Activated CD4-positive, CD25-positive, alpha-beta regulatory T cell (primary cell): ENCODE measurements at places on chromosomes 2 and 18.

- no peak for DNase-seq
Observed at GRCh38 chr18:63409301-63409700, 13.0 kb downstream of the VPS4B start.

- no peak for DNase-seq
Observed at GRCh38 chr2:9100080-9100876, 96.8 kb upstream of the MBOAT2 start.

GRCh38 chr2:122156176-122156890, 400.9 kb downstream of the TSN start:
- DNase-seq: no peak

- DNase-seq: no peak
Observed at GRCh38 chr2:28150236-28150915, 242.3 kb upstream of the FOSL2 start.

DNA sequence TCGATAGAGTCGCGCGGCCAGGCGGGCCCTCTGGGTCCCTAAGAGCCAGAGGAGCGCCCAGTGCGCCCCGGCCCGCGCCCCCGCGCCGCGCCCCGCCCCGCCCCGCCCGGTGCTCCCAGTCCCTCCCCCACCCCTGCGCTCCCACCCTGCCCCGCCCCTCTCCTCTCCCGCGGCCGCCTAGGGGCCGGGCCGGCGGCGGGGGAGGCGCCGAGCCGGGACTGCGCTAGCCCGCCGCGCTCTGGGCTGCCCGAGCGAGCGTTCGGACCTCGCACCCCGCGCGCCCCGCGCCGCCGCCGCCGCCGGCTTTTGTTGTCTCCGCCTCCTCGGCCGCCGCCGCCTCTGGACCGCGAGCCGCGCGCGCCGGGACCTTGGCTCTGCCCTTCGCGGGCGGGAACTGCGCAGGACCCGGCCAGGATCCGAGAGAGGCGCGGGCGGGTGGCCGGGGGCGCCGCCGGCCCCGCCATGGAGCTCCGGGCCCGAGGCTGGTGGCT, at the start of gene GPC1:
Gene GPC1 (plus strand): TSS at position 207 of the 491 bp plus-strand sequence. CDS start 256 bp downstream, at position 463.
- DNase-seq: no peak

DNA sequence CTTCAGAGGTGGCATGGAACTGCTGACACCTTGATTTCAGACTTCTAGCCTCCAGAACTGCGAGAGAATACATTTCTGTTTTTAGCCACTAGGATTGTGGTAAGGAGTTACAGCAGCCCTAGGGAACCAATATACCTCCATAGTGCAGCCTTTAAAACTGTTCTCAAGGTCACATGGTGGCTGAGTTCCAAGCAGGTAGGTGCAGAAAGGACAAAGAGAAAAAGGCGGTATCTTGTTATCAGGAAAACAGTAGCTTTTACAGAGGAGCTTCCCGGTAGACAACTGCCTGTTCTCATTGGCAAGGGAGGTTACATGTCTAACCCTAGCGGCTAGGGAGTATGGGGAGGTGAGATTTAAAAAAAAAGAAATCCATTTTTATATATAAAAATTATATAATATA, 96.2 kb upstream of the BCL2L11 start:
- DNase-seq: no peak

- DNase-seq: no peak
Observed at GRCh38 chr2:130766711-130767407, 11.5 kb downstream of the AMER3 start.

DNA sequence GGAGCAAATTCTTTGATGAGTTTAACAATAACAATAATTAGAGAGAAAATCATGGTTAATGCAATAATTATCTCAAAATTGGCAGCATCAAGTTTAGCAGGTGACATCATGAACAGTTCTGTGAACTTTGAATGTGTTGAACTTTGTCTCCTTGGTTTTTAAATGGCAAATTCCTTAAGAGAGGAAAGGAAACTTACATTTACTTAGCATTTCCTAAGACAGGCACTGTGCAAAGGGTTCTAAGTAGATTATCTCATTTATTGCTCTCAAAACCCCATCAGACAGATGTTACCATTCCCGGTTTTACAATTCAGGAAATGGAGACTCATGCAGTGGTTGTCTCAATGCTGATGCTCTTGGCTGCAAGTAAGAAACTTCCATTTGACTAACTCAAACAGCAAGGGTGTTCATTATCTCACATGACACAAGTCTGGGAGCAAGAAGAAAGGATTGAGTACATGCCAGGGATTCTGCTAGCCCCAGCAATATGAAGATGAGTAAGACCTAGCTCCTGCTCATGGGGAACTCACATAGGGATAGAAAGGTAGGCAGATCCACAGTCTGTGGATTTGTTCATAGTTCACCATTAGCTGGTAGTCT, 81.3 kb upstream of the ITGA6 start:
- no peak for DNase-seq

DNA sequence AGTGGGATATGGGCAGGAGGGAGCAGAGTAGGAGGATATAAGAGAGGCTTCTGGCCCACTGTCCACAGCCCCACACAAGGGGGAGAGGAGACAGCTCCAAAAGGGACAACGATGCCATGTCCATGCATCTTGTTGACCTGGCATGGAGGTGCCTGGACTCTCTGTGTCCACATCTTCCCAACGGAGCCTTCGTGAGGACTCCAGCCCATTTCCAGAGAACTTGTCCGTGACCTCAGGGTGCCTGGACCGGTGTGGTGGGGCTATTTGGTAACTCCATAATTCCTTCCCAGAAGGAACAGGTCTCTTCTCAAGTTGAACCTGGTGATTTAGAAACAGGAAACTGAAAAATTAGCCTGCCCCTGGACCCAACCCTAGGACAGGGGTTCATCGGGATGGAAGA, 133.9 kb downstream of the CYP26B1 start:
- DNase-seq: no peak

- no peak for DNase-seq
Observed at GRCh38 chr2:232386740-232387450, 8.3 kb downstream of the ALPP start.

GRCh38 chr18:33928231-33928630, 296.5 kb downstream of the NOL4 start:
- no peak for DNase-seq

- no peak for DNase-seq
Observed at GRCh38 chr2:241469746-241470145, 38.6 kb downstream of the STK25 start.

GRCh38 chr2:62956651-62957050, 94.0 kb upstream of the OTX1 start:
- no peak for DNase-seq

GRCh38 chr18:34600158-34600557, 109.9 kb upstream of the DTNA start:
- no peak for DNase-seq

DNA sequence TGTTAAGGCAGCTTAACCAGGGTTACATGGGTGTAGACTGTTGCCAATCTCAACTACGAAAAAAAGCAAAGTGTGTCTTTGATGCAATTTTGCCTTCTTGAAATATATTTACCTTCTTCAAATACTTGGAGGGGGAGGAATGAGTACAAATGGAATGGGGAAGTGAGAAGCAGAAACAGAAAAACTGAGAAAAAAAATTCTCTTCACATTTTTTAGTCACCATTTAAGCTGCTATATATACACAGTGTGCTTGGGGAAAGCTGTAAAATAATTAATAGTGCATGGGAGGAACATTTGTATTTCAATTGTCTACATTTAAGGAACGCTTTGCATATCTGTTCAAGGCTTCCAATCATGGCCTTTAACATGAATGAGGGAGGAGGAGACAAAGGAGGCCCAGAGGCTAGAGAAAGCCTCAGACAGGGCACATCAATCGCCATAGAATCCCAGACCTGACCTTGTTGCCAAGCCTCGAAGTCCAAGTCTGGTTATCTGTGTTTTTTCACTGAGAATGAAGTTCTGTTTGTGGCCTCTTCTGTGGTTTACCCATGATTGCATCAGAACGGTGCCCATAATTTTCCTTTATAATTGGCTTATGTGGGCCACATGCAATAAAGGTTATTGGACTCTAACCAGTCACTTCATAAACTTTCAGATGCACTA, 158.6 kb downstream of the PIK3C3 start:
- DNase-seq: no peak

DNA sequence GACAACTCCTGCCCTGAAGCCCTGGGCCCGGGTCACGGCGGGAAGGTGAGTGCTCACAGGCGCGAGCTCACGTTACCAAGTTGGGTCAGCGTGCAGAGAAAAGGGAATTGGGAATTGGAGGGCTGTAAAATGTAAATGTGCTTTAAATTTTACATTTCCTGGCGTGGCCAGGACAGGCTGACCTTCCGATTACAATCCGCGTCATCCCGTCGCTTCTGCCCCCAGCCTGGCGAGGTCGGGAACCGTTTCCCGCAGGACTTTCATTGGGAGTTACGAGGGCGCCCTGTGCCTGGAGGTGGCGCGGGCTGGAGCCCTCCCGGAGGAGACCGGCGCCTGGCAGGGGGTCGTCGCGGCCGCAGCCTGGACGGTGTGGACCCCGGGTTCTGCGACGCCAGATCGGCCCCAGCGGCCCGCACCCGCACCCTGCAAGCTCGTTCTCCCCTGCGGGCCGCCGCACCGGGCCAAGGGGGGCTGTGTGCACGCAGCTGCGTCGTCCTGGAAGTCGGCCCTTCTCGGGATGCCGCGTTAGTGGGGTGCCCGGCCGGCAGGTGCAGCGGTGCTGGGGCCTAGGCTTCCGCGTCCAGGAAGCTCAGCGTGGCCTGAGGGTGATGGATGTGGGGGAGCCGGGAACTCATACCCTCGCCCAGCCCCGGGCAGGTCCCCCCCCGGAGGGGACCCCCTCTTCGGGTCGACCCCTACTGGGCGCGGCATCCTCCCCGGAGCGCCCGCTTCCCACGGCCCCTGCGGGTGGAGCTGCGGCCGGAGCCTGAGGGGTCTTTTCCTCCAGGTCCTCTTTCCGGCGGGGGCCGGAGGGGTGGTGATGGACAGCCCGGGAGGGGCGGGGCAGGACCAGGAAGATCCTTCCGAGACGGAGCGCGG, 63.9 kb downstream of the LRRFIP1 start:
- peak; percentile 38 for DNase-seq

- DNase-seq: no peak
Observed at GRCh38 chr2:230939066-230939591, 14.1 kb upstream of the GPR55 start.

DNA sequence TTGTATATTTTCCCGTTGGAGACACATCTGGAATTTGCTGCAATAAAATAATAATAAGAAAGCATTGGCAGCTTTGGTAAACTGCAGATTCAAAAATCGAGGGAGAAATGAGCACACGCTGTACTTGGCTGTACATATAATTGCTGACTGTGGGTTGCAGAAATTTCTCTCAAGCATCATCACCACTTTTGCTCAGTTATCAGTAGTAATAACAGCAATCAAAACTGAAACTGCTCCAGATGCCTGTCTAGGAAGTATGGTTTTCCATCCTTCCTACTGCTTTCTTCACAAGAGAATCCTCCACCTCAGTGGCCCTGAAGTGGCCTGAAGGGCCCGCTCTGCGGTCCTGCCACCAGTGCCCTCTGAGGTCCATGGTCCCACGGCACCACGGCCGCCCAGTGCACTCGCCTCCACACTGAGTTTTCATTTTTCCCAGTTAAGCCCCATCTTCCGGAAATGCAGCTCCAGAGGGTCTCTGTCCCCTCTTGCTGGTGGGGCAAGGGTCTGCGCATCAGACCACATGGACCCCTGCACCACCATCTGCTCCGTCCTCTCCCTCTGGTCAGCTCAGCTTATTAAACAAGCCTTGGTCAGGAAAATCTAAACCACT, 3.9 kb downstream of the DUSP28 start:
- no peak for DNase-seq

DNA sequence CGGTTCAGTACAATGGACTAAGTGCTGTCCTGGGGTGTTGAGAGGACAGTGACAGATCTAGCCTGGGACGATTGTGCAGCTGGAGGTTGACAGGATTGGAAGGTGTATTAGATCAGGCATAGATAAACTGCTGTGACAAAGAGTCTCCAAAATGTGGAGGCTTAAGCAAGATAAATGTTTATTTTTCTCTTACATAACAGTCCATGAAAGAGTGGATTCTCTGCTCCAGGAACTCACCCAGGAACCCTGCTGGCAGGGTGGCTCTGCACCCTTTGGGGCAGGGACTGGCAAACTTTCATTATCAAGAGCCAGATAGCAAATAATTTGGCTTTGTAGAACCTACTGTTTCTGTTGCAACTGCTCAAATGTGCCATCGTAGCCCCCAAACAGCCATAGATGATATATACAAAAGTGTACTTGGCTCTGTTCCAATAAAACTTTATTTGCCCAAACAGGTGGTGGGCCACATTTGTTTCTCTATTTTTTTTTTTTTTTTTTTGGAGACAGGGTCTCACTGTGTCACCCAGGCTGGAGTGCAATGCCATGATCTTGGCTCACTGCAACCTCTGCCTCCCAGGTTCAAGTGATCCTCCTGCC, 9.7 kb downstream of the HRH4 start:
- no peak for DNase-seq

GRCh38 chr2:56450772-56451171, 267.0 kb downstream of the CCDC85A start:
- DNase-seq: no peak

DNA sequence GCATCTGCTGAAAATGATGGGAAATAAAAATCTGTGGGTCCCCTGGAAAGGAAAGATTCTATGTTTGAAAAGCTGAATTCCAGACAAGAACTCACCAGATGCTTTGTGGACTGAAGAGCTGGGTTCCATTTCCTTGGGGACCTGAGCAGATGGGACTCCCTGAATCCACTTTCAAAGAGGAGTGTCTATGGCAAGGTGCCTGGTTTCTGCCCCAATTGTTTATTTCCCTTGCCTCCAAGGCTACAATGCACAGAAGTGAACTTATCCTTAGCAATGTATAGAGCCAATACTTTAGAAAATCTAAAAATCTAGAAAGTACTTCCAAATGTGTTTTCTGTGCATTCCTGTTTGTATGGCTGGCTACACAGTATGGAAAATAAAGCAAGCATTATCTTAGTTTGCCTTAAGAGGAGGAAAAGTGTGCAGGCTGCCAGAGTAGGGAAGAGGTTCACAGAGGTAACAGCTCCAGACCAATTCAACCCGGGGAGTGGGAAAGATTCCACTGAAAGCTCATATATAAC, 420.5 kb downstream of the NRXN1 start:
- no peak for DNase-seq

DNA sequence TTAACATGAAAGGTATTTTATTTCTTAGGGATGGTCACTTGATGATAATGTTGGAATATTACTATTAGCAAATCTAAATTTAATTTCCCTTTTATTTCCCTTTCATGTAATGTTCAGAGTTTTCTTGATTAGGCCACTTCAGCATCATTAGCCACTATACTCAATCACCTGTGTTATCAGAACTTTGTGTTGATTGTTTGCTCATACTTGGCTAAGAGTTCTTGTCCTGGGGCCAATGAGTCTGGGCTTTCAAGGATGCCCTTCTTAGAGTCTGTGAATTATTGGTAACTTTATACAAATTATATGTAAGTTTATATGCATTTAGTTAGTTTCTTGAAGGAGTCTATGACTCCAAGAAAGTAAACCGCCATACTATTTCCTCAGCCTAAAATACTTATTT, 408.0 kb upstream of the DDX18 start:
- DNase-seq: no peak
